ENCODE measurements at places on chromosomes 2 and 18. TPM values are rescaled to one million over a fixed set of nuclear protein-coding genes. Genes with fewer than 3 reads are reported as not detected.

Gene SCN1A
- 33.8 TPM for total RNA-seq

Gene RETREG2
- 73.8 TPM for total RNA-seq

Gene CCDC121
- total RNA-seq: 5.9 TPM

Gene ANKRD29
- total RNA-seq: 1.2 TPM

Gene LCT
- total RNA-seq: not detected

Gene SRD5A2
- not detected for total RNA-seq

Gene MORN2
- total RNA-seq: 16.7 TPM

Gene SERPINB12
- not detected for total RNA-seq

Gene ARHGAP15
- total RNA-seq: 14.2 TPM

Gene AQP12B
- total RNA-seq: not detected

Gene TDRD15
- 3.0 TPM for total RNA-seq

Gene NEURL3
- 0.16 TPM for total RNA-seq

Gene AQP12A
- total RNA-seq: not detected

Gene HNMT
- 159 TPM for total RNA-seq

Gene CCDC102B
- total RNA-seq: 20.1 TPM

Gene GRP
- total RNA-seq: 9.4 TPM

Gene CDH2
- total RNA-seq: 200 TPM

Gene NEB
- total RNA-seq: 3.0 TPM

Gene AGFG1
- total RNA-seq: 112 TPM

Gene MAP3K19
- total RNA-seq: 0.78 TPM

Gene SEPTIN10
- total RNA-seq: 114 TPM

Gene CTAGE1
- not detected for total RNA-seq

Gene HNRNPLL
- total RNA-seq: 110 TPM

Gene CDKL4
- total RNA-seq: 10.1 TPM

Gene GYPC
- total RNA-seq: 17.0 TPM

Gene CIDEA
- 3.3 TPM for total RNA-seq

Gene CTIF
- 55.1 TPM for total RNA-seq

Gene PDE1A
- total RNA-seq: 42.1 TPM

Gene MYO3B
- total RNA-seq: 0.16 TPM

Gene CRYGD
- total RNA-seq: 1.7 TPM

Gene FAHD2A
- 8.7 TPM for total RNA-seq
